IMR-90 (cell line): ENCODE measurements at places on chromosomes 6 and 20. TPM values are rescaled to one million over a fixed set of nuclear protein-coding genes. Genes with fewer than 3 reads are reported as not detected.
A peak's percentile ranks its signal among the peaks of the same experiment; 100 is the strongest.

DNA sequence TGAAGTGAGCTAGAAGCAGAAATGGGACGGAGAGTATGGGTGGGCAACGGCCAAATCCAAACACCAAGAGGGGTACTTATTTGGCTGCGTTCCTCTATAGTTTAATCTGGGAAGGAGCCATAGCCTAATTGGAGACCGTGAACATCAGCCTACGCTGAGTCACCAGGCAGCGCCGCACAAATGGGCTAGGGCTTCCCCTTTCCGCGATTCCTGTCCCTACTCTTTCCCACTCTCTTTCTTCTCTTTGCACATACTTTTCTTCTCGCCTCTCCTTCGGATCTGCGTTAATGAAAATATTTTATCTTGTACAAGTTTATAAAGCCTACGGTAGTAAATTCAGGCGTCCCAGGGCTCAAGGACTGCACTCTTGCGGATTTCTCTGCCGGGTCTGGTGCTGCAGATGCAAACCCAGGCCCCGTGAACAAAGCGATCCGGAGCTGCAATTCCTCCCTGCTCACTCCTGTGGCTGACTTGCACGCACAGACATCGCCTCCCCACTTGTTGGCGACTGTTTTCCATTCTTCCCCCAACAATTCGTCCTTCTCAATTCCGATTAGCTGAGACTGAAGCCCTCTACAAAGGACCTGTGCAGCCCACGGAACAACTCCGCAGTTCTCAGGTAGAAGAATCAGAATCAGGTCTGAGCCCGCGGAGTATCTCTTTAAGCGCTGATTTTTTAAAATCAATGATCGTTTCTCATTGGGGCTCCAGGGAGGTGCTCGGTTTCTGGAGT, 4.2 kb upstream of the TBX18 start:
- peaks cover 76% of the 10 kb centered on the region for H3K27me3 ChIP-seq
- H3K27ac ChIP-seq, result no peak overlapping the region
- DNase-seq, result no peak
- no peaks in the 10 kb centered on the region for H3K4me1 ChIP-seq
- no peaks in the 10 kb centered on the region for H3K36me3 ChIP-seq

DNA sequence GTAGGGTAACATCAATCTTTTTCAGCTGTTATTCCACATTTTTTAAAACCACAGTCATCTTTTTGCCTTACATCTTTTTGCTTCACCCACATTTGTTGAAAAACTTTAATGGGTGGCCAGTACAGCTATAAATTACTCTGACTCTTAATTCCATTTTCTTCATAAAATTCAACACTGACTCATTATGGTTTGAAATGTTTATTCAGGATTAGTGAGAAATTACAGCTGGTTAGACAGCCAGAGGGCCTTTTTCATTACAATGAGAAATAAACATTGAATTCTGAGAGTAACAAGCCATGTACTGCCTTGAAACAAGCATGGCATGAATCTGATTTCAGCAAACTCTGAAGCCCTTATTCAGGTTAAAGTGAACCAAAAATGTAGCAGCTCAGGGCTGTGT, 19.5 kb downstream of the NDUFAF4 start:
- H3K4me3 ChIP-seq, result no peak overlapping the region
- H3K27me3 ChIP-seq, result peaks cover 18% of the 10 kb centered on the region
- H3K36me3 ChIP-seq, result no peaks in the 10 kb centered on the region
- peak; percentile 13 for DNase-seq
- H3K27ac ChIP-seq, result no peak overlapping the region

- no peaks in the 10 kb centered on the region for H3K4me1 ChIP-seq
- no peak overlapping the region for H3K27ac ChIP-seq
- no peaks in the 10 kb centered on the region for H3K36me3 ChIP-seq
- no peak overlapping the region for H3K4me3 ChIP-seq
- no peaks in the 10 kb centered on the region for H3K27me3 ChIP-seq
Measured at GRCh38 chr6:64732888-64733287, 974.1 kb downstream of the EYS start.

GRCh38 chr20:51120868-51121267, 98.0 kb upstream of the KCNG1 start:
- H3K4me3 ChIP-seq, result no peak overlapping the region
- H3K27me3 ChIP-seq, result no peaks in the 10 kb centered on the region
- H3K36me3 ChIP-seq, result no peaks in the 10 kb centered on the region
- no peak for DNase-seq

- DNase-seq, result no peak
- no peaks in the 10 kb centered on the region for H3K4me1 ChIP-seq
- H3K27me3 ChIP-seq, result no peaks in the 10 kb centered on the region; the same call in 1 of the 2 replicates
- H3K27ac ChIP-seq, result no peak overlapping the region
- H3K36me3 ChIP-seq, result no peaks in the 10 kb centered on the region
- peak overlapping the region; percentile 94 for H3K4me3 ChIP-seq
Measured at GRCh38 chr20:34216382-34216742, 24.9 kb upstream of the ASIP start.

- H3K4me1 ChIP-seq, result peaks cover 4% of the 10 kb centered on the region; the same call in 1 of the 2 replicates
- no peak overlapping the region for H3K27ac ChIP-seq
- peaks cover 51% of the 10 kb centered on the region for H3K27me3 ChIP-seq
- no peak overlapping the region for H3K4me3 ChIP-seq
Measured at GRCh38 chr6:149934249-149935156, 7.3 kb upstream of the ULBP2 start.

DNA sequence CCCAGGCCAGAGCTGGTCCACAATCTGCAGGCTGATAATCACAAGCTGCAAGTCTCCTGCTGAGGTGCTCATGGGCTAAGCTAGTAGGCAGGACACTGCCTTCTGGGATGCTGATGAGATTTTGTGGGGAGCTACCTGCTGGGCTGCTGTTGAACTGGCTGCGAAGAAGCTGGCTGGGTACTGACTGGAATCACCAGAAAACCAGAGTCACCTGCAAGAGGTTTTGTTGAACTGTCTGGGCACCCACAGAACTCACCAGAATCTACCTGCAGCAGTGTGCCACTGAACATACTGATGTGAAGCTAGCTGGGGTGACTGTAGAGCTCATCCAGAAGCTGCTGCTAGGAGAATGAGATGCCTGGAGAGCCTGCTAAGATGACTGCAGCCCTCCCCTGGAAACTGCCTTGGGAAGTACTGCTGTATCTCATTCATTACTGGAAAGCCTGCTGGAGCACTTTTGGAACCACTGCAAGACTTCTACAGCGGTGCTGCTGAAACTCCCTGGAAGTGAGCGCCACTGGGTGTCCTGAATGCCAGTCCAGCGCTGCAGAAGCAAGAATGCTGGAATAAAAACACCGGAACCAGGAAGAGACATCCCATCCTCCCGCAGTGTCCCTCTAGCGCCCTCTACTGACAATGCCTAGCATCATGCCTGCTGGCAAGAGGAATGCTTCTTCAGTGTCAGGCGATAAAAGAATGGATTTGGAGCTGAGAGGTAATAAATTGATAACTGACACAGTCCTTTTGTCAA, 64.9 kb upstream of the ARHGAP18 start:
- no peak overlapping the region for H3K27ac ChIP-seq
- H3K4me1 ChIP-seq, result no peaks in the 10 kb centered on the region
- H3K36me3 ChIP-seq, result no peaks in the 10 kb centered on the region
- H3K4me3 ChIP-seq, result peak overlapping the region; percentile 10; the same call in 1 of the 2 replicates

DNA sequence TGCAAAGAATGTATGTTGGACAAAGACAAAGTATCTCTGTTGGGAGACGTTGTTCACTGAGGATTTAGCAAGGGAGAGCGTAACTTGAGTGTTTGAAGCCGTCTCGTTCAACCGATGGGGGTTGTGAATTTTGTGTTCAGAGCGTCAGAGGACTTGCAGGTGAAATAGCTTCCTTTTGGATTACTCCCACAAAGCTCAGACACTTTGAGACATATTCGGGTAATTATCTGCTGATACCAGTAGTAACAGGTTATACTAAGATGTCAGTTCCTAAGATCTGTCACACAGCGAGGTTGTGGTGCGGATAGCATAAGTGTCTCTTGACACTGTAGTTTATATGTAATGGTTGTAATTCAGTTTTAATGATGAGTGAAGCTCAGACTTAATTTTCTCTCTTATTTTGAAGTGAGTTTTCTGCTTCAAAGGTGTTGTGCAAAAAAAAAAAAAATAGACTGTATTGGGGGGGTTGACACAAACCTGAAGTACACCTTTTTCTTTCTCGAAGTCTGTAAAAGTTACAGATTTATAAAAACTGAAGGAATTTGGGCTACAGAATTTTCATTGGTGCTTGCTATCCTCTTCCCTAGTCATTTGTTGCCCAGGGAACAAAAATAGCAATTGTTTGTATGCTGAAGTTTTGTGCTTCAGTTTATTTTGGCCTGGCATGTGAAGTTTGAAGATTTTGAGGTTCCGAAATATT, 1.7 kb downstream of the ASXL1 start:
- peaks cover 3% of the 10 kb centered on the region for H3K4me1 ChIP-seq
- peak overlapping the region; percentile 92 for H3K4me3 ChIP-seq
- no peaks in the 10 kb centered on the region; the same call in 1 of the 2 replicates for H3K36me3 ChIP-seq
- H3K27ac ChIP-seq, result peak overlapping the region; percentile 53
- H3K27me3 ChIP-seq, result no peaks in the 10 kb centered on the region

DNA sequence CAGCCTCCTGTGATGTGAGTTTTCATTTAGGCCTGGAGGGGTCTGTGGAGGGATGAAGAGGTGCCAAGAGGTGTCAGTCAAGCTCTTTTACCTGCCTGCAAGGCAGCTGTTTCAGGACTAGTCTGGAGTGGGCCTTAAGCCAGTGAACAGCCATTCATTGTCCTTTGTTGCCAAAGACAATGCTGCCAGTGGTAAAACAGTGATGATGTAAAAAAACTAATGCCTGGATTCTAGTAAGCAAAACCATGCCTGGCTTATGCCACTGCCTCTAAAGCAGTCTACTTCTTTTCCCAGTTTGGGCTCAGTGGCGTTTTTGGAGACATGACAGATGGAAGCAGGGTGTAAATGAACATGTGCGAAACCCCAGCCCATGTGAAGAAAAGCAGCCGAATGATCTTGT, 93.5 kb upstream of the KCNK16 start:
- H3K27me3 ChIP-seq, result no peaks in the 10 kb centered on the region
- DNase-seq, result no peak
- no peaks in the 10 kb centered on the region for H3K36me3 ChIP-seq
- H3K27ac ChIP-seq, result no peak overlapping the region

GRCh38 chr6:51299621-51300380, 481.1 kb downstream of the TFAP2B start:
- H3K4me1 ChIP-seq, result no peaks in the 10 kb centered on the region
- H3K4me3 ChIP-seq, result no peak overlapping the region
- no peak for DNase-seq
- H3K27me3 ChIP-seq, result no peaks in the 10 kb centered on the region

GRCh38 chr20:20227013-20227571, 140.8 kb upstream of the INSM1 start:
- no peaks in the 10 kb centered on the region for H3K4me1 ChIP-seq
- no peak overlapping the region for H3K27ac ChIP-seq
- DNase-seq, result no peak
- no peaks in the 10 kb centered on the region for H3K36me3 ChIP-seq
- H3K4me3 ChIP-seq, result no peak overlapping the region

DNA sequence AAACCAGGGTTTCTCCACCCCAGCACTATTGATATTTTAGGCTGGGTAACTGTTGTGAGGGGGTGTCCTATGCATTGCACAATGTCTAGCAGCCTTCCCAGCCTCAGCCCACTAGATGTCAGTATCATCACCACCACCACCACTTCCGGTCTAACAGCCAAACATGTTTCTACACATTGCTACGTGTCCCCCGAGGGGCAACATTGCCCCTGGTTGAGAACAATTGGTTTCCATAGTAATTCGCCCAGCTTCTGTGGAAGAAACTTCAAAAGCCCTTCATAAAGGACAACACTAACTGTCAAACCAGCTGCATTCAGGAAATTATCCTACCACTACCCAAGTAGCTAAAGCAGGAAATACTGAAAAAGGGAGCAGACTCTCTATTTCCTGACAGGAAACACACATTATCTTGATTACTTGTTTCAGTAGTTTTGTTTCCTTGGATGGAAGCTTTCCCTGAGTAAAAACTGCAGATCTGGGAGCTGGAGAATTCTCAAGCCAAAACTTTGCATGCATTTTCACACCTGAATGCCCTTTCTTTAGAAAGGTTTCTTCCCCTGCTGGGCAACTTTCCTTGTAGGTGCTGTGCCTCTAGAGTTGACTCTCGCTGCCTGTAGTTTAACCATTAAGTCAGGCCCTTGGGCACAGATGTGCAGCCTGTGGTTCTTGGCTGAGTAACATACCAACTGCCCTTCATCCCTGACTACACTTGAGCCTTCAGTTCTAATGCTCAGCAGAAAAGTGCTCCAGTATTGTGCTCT, 23.6 kb downstream of the PKHD1 start:
- H3K4me3 ChIP-seq, result no peak overlapping the region
- no peaks in the 10 kb centered on the region for H3K27me3 ChIP-seq
- DNase-seq, result peak; percentile 30
- H3K4me1 ChIP-seq, result no peaks in the 10 kb centered on the region
- H3K36me3 ChIP-seq, result no peaks in the 10 kb centered on the region

MEP1A gene
- not detected in 2 replicates for total RNA-seq

OSBPL2 gene
- 27.6 and 28.6 TPM in 2 replicates for total RNA-seq

OR2B6 gene
- not detected in 2 replicates for total RNA-seq

IL20RA gene
- total RNA-seq, result under 0.01 TPM in 1 of 2 replicates, not detected in the other

ESR1 gene
- not detected in 2 replicates for total RNA-seq
